NCI-H69 (cell line): ENCODE measurements at places on chromosomes 4 and X.

DNA sequence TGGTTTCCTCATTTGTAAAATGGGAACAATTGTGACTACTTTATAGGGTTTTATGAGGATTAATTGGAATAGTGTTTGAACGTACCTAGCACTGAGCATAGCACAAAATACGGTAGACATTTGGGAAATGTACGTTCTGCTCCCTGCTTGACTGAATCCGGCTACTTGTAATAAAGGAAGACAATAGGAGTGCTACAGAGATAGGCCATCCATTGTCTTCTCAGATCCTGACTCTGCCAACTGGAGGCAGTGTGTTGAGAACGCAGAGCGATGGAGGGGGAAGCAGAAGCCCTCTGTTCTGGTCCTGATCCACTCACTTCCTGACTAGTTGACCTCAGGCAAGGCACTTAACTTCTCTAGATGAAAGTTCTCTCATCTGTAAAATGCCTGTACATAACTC, 26.4 kb downstream of the ENPP6 start:
- DNase-seq: no peak

- no peak for DNase-seq
Measured at GRCh38 chr4:110683601-110684000, 60.7 kb upstream of the PITX2 start.

DNA sequence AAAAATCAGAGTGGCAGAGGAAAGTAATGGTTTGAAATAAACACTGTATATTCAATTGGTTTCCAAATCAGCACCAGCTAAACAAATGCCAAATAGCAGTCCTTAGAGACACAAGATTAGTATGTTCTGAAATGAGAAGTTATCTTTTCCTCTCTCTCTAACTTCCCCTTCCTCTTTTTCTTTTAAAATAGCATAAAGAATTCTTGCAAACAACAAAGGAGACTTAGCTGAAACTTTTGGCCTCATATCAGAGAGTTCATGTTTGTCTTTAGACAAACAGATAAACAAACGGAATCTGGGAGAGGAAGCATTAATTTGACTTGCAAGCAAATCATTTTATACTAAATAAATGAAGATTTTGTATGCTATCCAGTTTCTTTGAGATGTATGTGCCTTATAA, 399.0 kb downstream of the GBA3 start:
- DNase-seq: no peak

- DNase-seq: no peak
Measured at GRCh38 chrX:53262189-53262917, 19.0 kb downstream of the IQSEC2 start.

- DNase-seq: no peak
Measured at GRCh38 chr4:87365348-87365747, 25.6 kb downstream of the HSD17B11 start.

GRCh38 chr4:40874901-40875300, 125.1 kb downstream of the NSUN7 start:
- DNase-seq: no peak

DNA sequence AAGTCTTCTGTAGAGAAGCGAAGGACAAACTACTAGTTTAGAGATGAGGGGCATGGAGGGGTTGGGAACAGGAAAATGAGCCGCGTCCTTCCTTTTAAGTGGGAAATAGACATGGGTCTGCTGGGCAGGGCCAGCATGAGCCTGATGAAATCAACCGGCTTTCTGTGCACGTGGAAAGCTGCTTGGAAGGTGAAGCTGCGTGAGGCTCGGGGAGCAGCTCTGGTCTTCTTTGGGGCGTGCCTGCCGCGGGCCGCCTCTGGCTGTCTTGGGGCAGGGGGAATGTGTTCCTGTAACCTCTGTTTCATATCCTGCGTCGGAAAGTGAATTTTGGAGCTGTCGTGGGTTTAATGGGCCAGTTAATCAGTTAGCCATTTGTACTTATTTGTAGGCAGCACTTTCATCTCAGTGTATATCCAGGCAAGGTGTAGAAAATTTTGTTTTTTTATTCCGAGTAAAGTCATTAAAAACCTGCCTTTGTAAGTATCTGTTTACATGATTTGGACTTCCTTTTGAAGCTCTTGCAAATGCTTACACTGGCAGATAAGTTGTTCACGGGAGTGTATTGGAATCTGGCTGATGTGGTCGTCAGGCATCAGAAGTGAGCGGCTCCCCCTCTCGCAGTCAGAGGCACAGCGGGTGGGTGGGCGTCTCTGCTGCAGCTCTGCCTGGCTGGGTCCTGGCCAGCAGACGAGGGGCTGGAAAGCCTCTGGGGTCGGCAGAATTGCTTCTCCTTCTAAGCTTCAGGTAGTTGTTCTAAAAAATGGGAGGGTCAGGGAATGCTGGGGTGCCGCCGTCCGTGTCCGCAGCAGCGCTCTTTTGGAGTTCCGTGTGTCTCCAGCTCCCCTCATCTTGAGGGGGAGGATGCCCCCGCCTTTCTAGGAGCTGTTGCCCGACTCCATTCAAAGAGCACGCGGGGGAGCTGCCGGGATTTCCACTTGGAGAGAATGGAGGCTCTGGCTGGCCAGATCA, 70.5 kb upstream of the HGFAC start:
- DNase-seq: no peak

- no peak for DNase-seq
Measured at GRCh38 chr4:61079976-61080375, 120.2 kb upstream of the ADGRL3 start.

- DNase-seq: peak; percentile 64
Measured at GRCh38 chrX:135185795-135186443, 14.7 kb upstream of the CT55 start.

DNA sequence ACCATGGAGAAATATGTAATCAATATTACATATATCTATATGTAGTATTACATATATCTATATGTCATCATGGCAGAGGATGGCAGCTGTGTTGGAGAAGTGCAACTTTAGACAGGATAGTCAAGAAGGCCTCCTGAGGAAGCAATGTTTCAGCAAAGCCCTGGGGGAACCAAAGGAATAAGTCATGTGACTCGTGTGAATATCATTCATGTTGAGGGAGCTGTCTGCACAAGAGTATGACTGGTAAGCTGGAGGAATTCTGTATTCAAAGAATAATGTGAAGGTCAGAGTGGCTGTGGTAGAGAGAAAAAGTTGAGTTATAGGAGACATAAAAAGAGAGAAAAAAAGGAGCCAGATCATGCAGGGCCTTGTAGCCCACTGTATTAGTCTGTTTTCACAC, 92.9 kb upstream of the EDNRA start:
- no peak for DNase-seq

DNA sequence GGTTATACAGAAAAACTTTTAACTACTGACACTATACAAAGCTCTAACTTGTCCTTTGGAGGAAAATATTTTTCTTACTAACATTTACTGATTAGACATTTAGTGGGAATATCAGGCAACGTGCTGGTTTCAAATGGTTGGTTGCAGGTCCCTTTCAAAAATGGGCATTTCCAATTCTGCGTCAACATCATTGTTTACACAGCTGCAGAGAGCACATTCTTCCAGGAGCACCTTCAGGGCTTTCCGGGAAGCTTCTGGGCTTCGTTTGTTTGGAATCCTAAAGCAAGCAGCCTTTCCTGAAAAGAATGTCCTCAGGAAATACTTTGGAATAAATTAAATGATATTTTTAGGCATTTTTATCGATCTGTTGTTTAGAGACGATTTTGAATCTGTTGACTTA, 289.7 kb downstream of the TRIML1 start:
- DNase-seq: peak; percentile 87

DNA sequence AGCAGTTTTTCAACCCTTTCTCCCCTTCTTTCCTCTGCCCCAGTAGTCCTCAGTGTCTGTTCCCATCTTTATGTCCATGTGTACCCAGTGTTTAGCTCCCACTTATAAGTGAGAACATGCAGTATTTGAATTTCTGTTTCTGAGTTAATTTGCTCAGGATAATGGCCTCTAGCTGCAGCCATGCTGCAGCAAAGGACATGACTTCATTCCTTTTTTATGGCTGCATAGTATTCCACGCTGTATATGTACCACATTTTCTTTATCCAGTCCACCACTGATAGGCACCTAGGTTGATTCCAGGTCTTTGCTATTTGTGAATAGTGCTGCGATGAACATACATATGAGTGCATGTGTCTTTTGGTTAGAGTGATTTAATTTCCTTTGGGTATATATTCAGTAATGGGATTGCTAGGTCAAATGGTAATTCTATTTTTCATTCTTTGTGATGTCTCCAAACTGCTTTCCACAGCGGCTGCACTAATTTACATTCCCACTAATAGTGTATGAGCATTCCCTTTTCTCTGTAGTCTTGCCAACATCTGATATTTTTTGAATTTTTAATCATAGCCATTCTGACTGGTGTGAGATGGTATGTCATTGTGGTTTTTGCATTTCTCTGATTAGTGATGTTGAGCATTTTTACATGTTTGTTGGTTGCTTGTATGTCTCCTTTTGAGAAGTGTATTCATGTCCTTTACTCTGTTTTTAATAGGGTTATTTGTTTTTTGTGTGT, 54.6 kb upstream of the ANK2 start:
- no peak for DNase-seq

GRCh38 chrX:134470013-134470412, 10.0 kb downstream of the HPRT1 start:
- DNase-seq: no peak

- DNase-seq: no peak
Measured at GRCh38 chr4:66633477-66633876, 911.8 kb downstream of the CENPC start.

GRCh38 chr4:185261946-185262345, 52.5 kb downstream of the SNX25 start:
- DNase-seq: no peak

- no peak for DNase-seq
Measured at GRCh38 chr4:42910459-42910858, 17.9 kb downstream of the GRXCR1 start.

DNA sequence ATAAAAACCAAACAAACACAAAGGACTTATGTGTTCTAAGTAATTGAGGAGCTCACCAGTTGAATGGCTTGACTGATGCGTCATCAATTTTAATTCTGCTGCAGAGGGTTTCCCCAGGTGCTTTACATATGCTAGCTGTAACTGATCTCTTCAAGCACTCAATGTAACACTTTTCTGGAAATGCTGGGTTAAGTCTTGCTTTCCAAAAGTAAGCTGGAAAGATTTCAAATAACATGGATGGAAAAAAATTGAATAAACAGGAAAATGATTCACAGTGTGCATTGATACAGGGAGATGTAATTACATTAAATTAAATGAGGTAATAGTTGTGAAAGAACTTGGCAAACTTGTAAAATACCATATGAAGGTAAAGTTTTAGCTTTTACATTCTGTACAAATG, 186.7 kb upstream of the WDFY3 start:
- DNase-seq: no peak

DNA sequence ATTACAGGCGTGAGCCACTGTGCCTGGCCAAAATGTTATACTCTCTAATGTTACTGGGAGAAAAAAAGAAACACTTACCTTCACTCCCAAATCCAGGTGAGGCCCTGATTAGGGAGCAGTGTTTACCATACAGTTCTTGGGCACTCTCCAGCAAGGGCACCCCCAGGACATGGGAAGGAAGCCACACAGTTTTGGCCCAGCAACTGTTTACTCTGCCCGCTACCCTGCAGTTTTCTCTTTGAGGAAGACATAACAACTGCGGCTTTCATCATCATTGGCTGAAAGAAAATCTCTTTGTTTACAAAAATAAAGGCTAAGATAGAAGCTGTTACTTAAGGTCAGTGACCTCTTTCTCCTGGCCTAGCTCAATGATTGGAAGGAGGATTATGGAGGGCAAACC, 145.5 kb upstream of the DUSP21 start:
- DNase-seq: peak; percentile 88

DNA sequence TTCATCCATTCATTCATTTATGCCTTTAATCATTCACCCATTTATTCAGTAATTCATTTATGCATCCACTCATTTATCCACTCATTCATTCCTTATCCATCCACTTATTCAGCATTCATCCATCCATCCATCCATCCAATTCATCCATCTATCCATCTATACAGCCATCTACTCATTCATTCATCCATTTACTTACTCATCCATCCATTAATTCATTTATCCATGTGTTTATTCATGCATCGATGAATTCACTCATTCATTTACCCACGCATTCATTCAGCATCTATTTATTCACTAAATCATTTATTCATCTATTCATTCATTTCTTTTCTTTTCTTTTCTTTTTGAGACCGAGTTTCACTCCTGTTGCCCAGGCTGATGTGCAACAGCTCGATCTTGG, 10.4 kb downstream of the P2RY8 start:
- DNase-seq: no peak

DNA sequence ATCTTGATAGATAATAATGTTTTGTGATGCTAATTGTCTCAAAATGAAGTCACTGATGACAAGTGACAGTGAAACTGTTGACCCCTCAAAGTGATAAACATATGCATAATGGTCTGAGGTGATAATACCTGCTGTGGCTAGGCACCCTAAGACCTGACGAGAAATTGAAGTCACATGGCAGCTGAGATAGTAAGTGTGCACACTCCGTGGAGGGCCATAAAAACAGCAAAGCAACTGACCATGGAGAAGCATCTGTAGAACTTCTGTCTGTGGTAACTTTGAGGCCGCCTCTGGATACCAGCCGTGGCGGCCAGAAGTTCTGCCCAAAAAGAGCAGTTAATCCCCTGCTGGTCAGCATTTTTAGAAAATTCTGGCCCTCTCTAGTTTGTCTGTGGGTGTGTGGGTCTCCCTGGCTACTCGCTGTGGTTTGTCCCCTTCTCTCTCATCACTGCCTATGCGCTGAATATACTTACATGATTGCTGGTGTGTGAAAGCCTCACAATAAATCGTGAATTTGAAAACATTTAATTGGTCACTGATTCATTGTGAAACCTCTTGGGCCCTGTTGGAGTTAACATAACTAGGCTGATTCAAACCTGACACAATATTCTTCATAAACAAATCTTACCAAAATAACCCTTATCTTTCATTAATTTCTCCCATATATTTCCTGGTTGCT, 50.6 kb downstream of the CCDC149 start:
- no peak for DNase-seq

DNA sequence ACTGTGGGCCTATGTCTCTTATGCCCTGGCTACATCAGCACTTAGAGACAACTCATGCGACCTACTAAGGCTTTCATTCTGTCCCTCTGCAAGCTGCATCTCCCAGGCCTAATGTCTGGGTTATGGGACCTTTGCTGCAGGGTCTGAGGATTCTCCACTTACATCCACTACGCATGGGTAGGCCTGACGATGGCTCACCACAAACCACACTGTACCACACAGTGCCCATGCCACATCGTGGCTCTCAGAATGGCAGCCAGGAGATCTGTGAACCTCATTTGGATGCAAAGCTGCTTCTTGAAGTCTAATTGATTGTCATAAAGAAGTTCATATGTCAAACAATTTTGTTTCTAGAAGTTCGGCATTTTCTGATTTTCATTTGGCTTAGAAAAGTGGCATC, 84.6 kb upstream of the BEND4 start:
- no peak for DNase-seq
